HFF-Myc (cell line): ENCODE measurements at places on chromosomes 13 and 19.

DNA sequence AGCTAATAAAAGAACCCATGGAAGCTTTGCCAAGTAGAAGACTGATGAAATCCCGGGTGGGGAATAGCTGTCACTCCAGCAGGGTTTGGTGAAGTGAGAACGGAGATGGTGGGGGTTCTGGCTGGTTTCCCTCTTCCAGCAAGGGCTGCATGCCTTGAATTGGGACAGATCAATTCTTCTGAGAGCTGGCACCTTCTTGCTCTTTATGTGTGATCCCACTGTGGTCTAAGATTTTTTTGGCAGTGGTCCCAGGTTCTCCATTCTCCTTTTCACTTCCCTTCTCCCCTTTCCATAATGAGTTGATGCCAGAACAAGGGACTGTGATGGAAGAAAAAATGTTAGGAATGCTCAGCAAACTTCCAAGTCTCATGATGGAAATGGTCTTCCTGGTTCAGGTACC lies 50.0 kb downstream of the TNFSF11 start:
- no peak for DNase-seq

DNA sequence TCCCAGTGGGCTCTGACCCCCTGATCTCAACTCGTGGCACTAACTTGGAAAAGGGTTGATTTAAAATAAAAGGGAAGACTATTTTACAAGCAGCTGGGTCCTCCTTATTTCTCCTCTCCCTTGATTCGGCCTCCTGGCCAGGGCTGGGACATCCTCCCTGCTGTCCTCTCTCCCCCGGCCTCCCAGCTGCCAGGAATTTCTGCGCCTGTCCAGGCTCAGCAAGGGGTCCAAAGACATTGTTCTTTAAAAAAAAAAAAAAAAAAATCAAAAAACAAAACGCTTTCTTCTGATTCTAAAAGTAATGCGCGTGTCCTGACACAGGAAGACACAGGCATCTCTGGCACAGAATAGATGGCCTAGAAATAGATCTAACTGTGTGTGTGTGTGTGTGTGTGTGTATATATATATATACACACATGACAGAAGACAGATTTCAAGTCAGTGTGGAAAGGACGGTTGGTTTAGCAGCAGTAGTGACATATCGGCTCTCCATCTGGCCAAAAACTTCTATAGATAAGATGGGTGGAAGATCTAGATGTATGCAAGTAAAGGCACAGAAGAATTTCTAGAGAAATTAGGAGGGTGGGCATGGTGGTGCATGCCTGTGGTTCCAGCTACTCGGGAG lies 12.3 kb upstream of the LENG8 start:
- DNase-seq: no peak

DNA sequence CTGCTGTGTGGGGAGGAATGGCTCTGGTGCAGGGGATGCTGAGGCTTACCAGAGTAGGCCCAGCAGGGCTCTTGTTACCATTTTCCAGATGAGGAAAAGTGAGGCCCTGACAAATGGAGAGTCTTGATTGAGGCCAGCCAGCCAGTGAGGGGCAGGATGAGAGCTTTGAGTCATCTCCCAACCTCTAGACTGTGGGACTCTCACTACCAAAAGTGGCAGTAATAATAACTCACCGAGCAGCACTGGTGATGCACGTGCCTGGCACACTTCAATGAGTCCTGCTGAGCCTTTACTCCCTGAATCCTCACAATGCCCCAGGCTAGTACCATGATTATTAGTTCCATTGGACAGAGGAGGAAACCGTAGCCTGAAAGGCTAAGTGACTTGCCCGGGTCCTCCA lies 7.8 kb downstream of the CIC start:
- no peak for DNase-seq

DNA sequence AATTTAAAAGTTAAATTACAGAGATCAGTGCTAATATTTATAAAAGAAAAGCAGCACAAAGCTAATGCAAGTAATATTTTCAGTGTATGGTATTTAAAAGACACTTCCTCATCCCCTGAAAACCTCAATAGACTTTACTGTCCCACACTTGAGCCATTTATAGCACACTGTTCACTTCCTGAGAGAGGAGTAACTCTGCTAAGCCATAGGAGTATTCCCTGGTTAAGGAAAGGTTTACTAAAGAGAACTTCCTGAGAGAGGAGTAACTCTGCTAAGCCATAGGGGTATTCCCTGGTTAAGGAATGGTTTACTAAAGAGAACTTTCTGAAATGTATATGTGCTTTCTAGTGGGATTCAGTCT lies 159.4 kb downstream of the NHLRC3 start:
- DNase-seq: no peak

- no peak for DNase-seq
These were observed 8.5 kb downstream of the RANBP3 start for GRCh38 chr19:5969476-5969875.

DNA sequence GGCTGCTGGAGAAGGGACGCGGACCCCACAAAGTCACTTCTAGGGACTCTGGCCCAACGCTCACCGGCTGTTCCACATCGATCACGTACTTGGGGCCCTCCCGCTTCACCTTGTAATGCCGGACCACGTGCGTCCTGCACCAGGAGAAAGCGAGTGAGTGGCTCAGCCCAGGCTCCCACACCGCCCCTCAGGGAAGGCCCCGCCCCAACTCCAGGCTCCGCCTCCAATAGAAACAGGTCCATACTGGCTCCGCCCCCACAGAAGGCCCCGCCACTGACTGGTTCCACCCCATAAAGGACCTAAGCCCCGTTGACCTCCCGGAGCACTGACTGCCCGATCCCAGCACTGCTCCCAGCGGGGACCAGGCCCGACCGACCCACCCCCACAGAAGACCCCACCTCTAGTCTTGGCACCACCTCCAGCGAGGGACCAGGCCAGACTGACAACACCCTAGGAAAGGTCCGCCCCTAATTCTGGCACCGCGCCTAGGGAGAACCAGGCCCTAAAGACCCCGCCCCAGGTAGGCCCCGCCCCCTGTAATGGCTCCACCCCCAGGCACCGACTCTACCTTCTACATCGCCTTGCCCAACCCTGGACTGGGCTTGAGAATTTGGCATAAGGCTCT lies 11.3 kb downstream of the STAP2 start:
- peak; percentile 38 for DNase-seq

- DNase-seq: no peak
These were observed at the start of gene MBOAT7 for GRCh38 chr19:54189145-54189734. Gene MBOAT7, minus strand, starts transcription at chr19:54189580. Its CDS starts 1,072 bp downstream, at chr19:54188508.

- peak; percentile 72 for DNase-seq
These were observed 51.1 kb downstream of the FAM216B start for GRCh38 chr13:42832341-42833096.

DNA sequence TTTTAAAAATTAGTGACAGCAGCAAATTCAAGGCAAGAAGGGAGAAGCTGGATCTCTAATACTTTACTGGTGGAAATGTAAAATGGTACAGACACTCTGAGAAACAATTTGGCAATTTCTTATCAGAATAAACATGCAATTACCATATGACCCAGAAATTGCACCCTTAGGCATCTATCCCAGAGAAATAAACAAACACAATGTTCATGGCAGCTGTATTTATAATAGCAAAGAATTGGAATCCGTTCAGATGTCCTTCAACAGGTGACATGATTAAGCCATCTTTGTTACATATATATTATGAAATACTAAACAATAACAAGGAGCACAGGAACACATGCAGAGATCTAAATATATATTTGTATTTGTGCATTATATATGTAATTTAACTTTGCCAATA lies 756.5 kb downstream of the SLITRK1 start:
- DNase-seq: no peak

- DNase-seq: no peak
These were observed 5.4 kb downstream of the MED25 start for GRCh38 chr19:49823472-49823871.

GRCh38 chr19:5154129-5154798 lies 185.4 kb downstream of the KDM4B start:
- no peak for DNase-seq

DNA sequence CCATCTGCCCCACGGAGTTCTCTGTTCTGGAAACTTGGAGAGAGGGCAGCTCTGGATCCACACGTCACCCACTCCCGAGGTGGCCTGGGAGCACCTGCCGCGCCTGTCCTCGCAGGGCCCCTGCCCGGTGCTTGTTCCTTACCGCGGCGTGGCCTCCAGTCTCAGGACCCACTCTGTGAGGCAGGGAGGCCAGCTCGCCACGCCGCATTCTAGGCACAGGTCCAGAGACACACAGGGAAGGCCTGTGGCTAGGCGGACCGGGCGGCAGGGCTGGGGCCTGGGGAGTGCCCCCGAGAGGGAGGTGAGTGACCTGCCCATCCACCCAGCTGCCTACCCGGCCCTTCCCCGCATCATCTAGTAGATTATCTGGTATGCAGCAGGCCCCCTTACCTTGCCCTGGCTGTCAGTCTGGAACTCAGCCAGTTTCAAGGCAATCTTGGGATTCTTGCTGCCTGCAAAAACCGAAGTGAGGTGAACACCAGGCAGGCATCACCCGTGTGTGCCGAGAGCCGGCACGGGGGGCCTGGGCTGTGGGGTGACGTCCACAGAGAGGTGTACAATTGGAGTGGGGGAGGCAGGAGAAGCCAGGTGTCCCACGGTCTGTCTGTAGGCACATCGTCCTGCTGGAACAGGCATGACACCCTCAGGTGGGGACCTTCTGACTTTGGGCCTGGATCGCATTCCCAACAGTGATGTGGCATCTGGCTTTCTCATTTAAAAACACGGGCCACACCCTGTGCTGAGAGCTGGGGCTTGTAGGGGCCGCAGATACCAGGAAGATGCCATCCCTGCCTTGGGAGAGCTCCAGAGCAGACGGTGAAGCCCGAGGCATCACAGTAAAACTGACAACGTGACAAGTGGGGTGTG lies 23.6 kb downstream of the DPP9 start:
- DNase-seq: no peak

DNA sequence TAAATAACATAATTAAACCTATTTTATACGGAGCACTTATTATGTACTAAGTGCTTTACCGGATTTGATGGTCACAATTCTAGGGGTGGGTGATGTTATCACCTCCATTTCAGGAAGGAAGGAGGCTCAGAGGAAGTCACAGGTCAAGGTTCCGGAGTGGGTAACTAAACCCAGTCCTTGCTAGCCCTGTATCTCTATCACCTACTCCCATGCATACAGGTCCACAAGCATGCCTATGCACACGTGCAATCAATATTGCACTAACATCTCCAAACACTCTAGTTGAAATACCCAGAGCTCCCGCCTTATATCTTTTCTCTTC lies 17.8 kb upstream of the FOSB start:
- no peak for DNase-seq

GRCh38 chr13:78786459-78786858 lies 127.5 kb upstream of the OBI1 start:
- DNase-seq: no peak

- DNase-seq: no peak
These were observed 88.9 kb downstream of the CDADC1 start for GRCh38 chr13:49336655-49337054.

DNA sequence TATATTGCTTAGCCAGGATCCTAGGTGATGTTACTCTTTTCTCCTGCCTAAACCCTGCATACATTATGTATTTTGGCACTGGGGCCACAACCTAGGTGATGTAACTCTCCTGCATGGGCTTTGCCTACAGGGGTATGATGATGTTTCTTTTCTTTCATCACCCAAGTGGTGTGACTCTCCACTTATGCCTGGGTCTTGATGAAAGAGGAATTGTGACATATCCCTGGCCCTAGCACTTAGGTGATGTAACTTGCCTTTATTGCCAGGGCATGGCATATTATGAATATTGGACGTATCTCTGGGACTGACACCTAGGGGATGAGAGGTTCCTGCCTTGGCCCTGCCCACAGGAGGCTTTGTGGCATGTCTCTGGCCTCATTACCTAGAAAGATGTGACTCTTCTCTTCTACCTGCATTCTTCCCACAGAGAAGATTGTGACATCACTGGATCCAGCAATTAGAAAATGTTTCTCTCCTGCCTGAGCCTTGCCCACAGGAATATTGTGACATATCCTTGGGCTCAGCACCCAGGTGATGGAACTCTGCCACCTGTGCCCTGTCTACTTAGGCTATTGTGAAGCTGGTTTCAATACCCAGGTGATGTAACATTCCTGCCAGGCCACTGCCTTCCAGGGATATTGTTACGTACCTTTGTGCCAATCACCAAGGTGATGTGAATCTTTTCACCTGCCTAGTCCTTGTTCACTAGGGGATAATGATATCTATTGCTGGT lies 27.3 kb upstream of the ZNF254 start:
- DNase-seq: no peak

- no peak for DNase-seq
These were observed 11.9 kb downstream of the LTBP4 start for GRCh38 chr19:40612831-40613689.

DNA sequence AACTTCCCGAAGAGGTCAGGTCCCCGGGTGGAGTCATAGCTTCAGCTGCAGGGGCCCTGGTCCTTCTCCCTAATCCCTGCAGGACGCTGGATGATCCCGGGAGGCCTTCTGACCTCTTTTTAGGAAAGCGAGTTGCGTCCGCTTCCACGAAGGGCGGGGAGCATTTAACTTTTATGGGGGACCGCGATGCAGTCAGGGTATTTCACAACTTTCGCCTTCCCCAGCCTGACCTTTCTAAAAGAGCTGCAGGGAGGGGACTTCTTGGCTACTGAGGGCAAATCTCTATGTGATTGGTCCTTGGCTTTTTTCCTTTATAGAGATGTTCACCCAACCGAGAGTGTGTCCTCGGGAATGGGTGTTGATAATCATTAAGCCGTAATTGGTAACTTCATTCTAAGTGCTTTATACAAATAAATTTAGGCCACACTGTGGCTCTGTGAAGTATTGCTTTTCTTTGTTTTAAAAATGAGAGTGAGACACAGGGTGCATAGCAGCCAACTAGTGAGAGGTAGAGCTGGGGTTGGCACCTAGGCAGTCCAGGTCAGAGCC lies 778 bp downstream of the ZNF230 start:
- no peak for DNase-seq

- DNase-seq: no peak
These were observed 56.9 kb downstream of the STK24 start for GRCh38 chr13:98519976-98520375.

DNA sequence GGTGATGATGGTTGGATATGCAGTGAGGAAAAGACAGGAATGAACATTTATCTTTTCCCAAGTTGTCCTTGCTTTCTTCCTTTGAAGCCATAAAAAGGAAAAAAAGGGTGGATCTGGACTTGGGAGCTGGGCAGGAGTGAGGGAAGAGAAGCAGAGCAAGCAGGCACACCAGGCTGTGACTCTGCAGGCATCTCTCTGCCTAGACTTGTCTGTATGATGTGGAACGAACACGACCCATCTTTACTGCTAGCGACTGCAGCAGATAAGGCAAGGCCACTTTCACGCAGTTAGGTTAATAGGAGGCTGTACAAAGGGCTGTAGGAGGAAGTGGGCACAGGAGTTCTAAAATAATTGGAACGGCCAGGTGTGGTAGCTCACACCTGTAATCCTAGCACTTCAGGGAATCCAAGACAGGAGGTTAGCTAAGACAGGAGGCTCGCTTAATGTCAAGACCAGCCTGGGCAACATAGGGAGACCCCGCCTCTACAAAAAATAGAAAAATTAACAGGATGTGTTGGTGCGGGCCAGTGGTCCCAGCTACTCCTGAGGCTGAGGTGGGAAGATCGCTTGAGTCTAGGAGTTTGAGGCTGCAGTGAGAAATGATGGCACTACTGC lies 961 bp upstream of the URI1 start:
- no peak for DNase-seq

GRCh38 chr19:1254530-1255185 lies 6.3 kb downstream of the MIDN start:
- no peak for DNase-seq
